ENCODE measurements at places on chromosomes 6 and 20.

DNA sequence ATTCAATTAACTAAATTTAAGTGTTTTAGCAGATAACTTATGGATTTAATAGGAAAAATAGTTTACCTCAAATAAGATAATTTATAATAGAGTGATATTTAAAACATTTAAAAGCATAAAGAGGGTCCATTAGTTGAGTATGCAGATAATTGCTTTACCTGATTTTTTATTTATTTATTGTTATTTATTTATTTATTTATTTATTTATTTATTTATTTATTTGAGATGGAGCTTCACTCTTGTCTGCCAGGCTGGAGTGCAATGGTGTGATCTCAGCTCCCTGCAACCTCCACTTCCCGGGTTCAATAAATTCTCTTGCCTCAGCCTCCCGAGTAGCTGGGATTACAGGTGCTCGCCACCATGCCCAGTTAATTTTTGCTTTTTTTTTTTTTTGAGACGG is 982.9 kb downstream of the TFAP2A start:
- DNase-seq, result no peak

DNA sequence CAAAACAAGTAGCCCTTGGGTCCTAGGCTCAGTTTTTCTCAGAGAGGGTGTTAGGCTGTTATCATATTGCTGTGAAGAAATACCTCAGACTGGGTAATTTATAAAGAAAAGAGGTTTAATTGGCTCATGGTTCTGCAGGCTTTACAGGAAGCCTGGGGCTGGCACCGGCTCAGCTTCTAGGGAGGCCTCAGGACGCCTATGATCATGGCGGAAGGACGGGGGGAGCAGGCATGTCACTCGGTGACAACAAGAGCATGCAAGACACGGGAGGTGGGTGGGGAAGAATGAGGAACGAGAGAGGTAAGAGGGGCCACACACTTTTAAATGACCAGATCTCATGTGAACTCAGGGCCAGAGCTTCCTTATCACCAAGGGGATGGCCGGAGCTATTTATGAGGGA is 26.9 kb downstream of the CDH26 start:
- no peak for DNase-seq

- no peak for DNase-seq
These were observed 60.2 kb upstream of the RALY start for GRCh38 chr20:33933469-33933909.

DNA sequence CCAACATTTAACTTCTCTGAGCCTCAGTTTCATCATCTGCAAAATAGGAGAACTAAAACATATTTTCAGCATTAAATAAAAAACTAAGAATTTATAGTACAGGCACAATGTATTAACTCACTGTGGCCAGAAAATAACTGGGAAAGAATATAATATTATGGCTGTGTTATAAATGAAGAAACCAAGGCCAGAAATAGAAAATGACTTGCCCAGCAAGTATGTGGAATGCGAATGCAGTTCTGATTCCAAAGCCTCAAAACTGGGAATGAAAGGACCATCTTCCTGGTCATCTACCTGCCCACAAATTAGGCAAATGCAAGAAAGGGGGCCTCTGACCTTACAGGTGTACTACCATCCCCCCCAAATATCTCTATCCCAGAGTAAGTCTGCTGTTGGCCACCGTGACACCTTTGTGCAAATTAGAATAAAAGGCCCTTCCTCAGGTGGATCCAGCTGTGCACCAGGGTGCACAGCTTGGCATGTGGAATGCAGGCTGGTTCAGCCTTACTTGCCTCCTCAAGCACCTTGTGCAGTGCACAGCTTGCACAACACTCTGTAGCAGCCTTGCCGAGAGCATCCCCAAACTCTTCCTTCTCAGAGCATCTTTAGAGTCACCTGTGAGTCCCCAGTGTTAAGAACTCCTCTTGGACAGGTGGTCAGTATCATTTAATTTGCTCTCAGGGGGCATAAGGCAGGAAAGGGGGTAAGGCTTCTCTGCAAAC is 4.4 kb downstream of the SLC13A3 start:
- no peak for DNase-seq

DNA sequence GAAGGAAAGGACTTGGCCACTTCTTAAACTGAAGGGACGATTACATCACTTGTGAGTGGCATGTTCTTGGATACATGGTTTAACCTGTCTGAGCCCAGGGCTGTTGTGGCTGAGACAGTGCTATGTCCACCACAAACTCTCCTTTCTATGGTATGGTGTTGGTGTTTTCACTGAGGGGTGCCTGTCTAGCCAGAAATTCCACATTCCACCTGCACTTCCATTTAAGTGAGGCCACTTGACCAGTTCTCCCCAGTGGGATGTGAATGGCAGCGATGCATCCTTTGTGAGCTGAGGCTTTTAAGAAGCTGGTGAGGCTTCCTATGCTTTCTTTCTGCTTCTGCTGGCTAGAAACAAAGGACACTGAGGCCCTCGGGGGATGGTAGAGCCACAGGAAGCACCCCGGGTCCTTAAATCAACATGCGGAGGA is 151.4 kb upstream of the CHD6 start:
- no peak for DNase-seq

DNA sequence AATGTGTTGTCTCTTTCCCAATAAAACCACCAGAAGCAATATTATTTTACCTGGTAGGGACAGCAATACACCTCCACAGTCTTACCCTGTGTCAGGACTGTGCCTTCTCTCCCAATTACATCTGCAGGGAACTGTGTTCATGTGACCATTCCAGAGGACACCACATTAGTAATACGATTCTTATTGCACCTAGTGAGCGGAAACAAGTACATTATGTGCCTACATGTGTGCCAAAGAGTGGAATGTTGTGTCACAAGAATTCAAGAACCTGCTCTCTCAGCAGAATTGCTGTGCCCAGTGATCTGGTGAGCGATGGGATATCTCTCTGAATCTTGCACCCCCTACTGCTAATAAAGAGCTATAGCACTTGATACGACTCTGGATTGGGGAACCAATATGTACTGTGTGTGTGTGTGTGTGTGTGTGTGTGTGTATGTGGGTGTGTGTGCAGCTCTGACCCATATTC is 57.4 kb upstream of the FOXC1 start:
- no peak for DNase-seq

DNA sequence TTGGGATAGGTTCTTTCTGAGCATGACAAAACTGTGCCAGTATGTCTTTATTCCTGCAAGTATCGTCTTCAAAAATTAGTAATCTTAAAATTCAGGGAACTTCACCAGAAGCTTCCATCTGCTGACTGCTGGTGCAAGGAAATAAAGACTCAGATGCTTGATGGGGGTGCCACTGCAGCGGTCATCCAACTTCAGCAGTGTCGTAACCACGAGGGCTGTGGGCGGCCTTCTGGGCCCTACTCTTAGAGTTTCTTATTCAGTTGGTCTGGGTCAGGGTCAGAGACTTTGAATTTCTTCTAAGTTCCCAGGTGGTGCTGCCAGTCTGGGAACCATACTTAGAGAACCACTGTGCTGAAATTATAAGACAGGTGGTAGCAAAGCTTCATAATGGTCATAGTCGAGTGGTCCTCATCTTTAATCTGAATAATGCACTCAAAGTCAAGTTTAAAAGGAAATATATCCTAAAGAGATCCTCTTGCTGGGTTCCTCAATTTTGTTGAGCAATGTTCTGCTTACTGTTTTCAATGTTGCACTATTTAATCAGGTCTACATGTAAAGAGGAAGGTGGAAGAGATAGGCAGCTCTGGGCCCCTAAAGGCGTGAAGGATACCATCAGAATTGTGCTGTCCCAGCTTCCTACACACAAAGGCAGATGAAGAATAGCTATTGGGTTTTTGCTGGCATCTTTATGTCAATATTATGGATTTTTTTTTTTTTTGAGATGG is 165.4 kb upstream of the GMDS start:
- no peak for DNase-seq

DNA sequence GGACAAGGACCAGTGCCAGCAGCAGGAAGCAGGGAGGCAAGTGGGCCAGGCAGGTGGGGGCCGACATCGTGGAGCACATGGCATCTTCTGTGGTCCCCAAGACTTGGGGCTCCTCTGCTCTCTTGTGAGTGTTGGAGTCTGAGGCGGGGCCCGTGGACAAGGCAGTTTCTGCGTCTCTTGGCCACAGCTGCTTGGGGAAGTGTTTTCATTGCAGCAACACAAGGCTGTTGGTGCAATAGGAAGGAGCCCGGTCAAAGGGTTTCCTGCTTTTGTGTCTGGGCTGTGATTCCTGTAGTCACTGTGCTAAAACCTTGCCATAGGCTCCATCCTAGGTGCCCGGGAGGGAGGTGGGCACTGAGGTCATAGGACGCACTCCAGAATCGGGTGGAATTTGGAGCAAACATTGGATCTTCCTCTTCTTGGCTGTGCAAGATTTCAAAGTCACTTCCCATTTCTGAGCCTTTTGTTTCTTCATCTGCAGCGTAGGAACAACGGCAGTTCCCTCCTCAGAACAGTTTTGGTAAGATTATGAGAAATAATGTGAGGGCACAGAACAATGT is at the start of gene SIRPB2:
TSS of gene SIRPB2 (minus strand) at position 140 of the 560 bp plus-strand sequence. CDS start at position 79, 61 bp downstream.
- DNase-seq, result no peak

DNA sequence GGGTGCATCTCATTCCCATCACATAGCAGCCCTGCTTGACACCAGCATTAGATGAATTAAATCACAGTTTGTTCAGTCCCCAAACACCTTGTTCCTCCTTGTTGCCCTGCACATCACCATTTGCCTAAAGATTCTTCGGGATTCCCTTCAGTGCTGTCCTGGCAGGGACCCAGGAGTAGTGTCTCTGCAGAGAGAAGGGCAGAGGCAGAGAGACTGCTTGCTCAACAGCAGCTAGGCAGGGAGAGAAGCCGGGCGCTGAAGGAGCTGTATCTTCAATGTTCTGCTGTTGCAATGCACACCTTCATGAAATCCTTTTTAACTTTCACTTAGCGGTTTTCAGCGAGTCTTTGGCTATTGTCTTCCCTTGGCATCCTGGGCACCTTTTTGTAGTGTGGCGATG is 362.9 kb downstream of the FARS2 start:
- DNase-seq, result no peak

- DNase-seq, result no peak
These were observed 151.1 kb downstream of the TRIM27 start for GRCh38 chr6:28772480-28773381.

DNA sequence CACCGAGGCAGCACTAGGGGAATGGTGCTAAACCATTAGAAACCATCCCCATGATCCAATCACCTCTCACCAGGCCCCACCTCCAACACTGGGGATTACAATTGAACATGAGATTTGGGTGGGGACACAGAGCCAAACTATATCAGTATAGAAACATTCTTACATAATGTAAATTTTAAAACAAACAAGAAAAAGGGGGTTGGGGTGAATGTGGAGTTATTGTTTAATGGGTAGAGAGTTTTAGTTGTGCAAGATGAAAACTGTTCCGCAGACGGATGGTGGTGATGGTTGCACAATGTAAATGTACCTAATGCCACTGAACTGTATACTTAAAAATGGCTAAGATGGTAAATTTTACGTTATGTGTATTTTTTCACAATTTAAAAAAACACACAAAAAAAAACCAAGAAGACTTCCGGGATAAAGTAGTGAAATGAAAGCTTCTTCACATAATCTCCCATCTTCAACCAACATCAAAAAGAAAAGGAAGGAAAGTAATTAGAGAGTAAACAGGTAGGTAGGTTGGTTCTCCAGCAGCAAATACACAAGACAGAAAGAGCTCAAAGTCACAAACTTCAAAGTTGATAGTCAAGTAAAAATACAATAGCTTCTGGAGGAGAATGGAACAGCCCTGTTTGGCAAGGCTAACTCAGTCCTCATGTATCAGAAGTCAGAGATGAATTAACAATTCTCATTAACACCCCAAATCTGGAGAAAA is 16.3 kb downstream of the RARS2 start:
- DNase-seq, result no peak

- DNase-seq, result no peak
These were observed 212.6 kb downstream of the MOXD1 start for GRCh38 chr6:132188556-132189264.

GRCh38 chr6:35669451-35670045 is 19.2 kb downstream of the FKBP5 start:
- DNase-seq, result no peak

GRCh38 chr6:2817903-2818443 is 23.7 kb downstream of the SERPINB1 start:
- DNase-seq, result no peak

DNA sequence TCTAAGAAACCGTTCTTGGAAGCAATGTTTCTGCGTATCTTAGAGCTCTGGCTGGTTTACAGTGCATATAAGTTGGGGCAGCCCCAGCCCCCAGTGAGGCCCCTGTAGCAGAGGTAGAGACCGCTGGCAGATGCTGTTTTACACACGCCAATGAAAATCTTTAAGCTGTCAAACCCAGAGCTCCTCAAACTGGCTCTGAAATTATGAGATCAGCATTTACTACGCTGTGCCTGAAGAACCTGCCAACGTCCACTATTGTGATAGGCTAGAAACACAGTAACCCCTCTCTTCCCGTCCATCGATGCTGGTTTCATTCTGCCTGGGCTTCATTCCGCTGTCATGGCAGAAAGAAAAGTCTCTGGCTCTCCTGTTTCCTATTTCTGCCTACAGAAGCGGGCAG is 160.6 kb downstream of the SMOC2 start:
- DNase-seq, result no peak

DNA sequence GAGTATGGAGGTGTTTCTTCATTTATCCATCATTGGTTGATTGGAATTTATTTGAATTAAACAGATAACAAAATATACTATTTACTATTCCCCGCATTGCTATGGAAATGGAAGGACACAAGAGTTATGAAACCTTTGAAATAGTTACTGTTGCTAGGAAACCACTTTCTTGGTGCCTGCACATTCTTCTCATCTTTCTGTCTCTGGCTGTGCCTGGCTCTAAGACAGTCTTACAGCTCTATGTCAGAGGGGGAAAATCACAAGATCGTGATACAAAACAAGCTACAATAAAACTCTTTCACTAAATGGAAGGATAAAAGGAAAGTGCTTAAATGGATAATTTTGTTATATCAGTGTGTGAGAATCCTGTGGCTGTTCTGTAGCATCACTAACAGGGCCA is 453.0 kb downstream of the LMBRD1 start:
- DNase-seq, result no peak

DNA sequence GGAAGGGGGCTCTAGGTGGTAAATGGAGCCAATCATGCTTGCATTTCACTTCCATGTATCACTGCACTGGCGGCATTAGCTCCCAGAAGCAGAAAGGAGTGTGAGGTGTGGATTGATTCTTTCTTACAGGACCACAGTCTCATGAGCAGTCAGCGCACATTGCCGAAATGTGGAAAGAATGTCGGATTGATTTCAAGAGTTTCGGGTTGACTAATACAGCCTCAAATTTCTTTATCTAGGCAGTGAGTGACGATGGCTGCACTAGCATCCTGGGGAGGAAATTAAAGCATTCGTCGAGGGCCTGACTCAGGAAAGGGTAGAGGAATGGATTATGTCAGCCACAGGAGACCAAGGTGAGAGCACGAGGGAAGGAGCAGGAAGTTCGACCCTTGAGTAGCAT is 222.8 kb upstream of the CDYL start:
- no peak for DNase-seq
